ENCODE measurements at places on chromosomes 7 and 10.

DNA sequence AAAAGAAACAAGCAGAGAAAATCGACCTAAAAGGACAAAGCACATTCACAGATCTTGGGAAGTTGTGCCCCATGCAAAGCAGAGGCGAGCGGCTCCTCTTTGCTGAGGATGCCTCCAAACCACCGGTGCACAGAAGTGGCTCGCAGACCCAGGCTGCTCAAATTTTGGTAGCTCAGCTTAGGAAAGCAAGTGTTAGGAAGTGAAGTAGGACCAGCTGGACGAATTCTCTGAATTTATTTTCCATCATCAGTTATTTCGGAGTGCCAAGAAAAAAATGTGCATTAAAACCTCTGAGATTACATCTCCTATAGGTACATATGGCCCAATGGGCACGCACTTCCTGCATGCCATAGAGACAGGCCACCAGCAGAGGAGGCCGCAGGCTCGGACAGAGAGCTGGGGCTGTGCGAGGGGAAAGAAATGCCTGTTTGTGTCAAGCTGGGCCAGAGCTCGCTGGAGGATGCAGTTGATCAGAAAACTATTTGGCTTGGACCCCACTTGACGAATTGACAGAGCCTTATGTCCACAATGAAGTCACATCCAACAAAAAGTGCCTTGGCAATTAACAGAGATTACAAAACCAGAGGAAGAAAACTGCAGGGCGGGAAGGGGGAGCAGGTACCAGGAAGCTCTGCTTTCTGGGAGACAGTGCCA, 122.3 kb upstream of the LYZL2 start:
- peak; percentile 30 for DNase-seq

DNA sequence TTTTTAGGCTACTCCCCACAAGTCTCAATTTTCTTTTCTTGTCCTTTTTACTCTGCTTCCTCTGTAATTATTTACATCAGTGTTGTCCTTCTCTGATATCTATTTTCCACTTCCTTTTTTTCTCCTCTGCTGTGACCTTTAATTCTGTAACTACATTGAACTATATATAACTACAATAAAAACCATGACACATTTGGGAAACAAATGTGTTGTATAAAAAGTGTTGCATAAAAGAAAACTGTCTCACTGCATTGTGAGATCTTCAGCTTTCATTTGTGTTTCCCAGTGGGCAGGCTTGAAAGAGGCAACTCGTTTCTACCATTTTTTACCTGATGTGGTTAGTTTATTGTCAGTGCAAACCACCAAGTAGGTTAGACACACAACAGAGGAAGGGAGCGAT, 483.9 kb upstream of the NRP1 start:
- no peak for DNase-seq

DNA sequence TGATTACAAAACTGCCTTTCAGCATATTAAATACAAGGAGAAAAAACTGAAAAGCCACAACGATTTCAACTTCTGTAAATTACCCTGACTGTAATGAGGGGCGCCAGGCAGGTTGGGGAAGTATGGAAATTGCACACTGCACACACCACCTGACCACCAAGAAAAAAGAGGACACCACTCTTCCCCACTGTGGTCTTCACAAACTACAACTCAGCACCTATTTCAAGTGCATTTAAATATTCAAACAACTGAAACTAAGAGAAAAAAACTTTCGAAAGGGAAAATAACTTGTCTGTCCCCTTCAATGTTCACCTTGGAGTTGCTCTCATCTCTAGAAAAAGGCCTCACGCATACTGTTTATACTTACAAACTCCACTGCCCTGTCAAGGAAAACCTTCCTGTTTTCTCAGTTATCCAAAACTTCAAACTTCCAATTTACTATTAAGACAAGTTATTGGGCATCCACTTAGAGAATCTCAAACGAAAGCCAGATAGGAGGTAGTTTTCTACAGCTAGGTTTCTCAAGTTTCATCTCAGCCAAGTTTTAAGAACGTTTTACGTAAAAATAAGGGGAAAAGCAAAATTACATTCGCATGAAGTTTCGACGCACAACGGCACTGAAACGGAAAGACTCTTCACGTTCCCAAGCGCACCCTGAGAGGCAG, 1.4 kb downstream of the LARP4B start:
- no peak for DNase-seq

- no peak for DNase-seq
Measured at GRCh38 chr7:37984750-37985390, 64.4 kb downstream of the EPDR1 start.

DNA sequence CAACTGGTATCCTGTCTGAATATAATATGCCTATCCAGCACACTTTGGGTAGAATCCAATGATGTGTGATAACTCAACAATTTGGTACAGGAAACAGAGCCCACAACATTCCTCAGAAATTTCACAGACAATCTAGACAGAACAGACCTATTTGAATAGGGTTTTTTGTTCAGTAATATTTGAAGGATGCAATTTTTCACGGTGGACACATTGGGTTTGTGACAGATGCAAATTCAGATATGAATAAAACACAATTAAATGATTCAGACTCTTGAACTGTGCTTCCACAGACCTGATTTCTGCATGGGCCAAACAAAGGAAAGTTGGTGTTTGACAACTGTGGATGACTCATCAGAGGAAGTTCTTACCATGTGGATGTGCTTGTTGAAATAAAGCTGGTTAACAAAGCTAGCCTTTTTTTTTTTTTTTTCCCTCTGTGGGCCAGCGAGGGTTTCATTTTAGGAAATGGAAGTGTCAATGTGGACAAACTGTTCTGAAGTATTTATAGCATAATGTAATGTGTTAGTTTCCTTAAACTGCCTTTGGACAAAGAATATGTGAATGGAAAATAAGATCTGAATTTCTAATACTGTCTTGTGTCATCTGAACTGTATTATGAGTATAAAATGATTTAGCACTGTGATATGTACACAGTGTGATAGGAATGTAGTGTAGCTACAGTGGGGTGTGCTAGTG, 43.2 kb upstream of the FAM133B start:
- DNase-seq = no peak

DNA sequence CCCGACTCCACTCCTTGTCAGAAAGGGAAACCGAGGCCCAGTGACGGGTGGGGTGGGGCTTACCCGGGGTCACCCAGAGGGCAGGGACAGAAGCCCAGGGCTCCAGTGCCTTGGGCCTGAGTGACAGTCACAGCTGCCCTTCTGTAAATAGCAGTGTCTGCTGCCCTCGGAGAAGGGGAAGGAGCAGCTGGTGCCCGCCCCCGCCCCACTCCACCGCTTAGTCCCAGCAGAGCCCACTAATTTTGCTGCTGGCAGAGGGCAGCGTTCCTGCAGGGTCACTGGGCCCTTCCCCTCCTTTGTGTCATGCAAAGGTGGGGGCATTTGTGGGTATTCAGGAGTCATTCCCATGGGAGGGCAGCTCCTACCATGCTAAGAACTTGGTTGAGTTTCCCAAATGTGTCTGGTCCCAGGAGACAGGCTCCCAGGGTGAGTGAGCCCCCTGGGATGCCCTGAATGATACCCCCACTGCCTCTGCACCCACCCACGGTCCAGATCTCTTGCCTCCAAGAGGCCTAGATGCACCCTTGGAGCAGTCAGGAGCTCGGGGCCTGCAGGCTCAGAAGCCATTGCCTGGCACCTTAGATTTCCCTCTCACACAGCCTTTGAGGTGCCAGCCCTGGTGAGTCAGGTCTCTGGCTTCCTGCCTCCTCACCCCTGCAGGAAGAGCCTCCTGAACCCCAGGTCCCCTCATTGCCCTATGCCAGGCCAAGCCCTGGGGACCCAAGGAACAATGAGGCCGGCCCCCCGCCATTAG, 17.2 kb downstream of the SH2B2 start:
- no peak for DNase-seq

DNA sequence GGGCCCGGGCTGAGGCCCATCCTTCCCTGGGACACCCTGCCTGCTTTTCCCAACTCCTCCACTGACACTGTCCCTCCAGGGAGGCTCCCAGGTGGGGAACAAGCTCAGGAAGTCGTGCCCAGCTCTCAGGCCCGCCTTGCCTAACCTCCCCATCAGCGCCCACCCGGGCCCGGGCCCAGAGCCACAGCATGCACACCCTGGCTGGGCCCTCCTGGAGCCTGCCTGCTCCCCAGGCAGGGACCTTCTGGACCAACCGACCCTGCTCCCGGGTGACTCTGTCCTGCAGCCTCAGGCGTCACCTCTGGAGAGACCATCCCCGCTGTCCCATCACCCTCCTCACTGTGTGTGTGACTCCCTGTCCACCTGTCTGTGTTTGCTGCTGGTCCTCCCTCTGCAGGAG, 1.8 kb upstream of the TMEM184A start:
- DNase-seq = no peak

DNA sequence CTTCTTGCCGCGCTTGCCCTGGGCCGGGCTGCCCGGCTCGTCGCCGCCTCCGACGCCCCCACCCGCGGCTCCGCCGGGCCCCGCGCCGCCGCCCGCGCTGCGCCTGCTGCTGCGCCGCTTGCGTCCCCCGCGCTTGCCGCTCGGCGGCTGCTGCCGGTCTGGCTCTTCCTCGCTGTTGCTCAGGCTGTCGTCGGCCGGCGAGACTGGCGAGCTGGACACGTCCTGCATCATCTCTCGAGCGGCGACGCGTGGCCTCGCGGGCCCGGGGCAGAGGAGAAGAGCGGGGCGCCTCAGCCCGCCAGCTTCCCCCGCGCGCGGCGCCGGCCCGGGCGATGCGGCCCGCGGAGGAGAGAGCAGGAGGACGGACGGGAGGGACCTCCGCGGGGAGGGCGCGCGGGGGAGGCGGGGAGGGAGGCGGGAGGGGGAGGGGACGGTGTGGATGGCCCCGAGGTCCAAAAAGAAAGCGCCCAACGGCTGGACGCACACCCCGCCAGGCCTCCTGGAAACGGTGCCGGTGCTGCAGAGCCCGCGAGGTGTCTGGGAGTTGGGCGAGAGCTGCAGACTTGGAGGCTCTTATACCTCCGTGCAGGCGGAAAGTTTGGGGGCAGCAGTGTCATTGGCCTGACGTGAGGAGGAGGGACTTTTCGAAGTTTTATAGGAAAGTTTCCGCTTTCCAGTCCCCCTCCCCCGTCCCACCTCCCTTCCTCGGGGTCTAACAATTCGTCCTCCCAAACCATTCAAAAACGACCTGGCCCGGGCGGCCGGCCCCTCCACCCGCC, at the start of gene TWIST1:
Gene TWIST1 (minus strand): TSS at position 546 of the 779 bp plus-strand sequence. CDS start 315 bp downstream, at position 231.
- DNase-seq = no peak

DNA sequence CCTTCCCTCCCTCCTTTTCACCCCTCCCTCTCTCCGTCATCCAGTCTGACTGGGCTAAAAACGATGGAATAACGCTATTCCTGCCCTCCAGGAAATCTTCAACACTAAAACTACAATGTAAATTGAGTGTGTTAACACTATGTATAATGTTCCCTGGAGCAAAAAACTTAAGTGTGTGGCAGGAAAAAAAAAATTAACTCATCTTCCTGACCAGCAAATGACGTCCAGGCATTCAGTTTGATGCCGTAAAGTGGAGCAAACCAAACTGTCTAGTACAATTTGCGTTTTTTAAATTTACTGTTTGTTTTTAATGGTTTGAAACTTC, 545 bp upstream of the MTPN start:
- no peak for DNase-seq

DNA sequence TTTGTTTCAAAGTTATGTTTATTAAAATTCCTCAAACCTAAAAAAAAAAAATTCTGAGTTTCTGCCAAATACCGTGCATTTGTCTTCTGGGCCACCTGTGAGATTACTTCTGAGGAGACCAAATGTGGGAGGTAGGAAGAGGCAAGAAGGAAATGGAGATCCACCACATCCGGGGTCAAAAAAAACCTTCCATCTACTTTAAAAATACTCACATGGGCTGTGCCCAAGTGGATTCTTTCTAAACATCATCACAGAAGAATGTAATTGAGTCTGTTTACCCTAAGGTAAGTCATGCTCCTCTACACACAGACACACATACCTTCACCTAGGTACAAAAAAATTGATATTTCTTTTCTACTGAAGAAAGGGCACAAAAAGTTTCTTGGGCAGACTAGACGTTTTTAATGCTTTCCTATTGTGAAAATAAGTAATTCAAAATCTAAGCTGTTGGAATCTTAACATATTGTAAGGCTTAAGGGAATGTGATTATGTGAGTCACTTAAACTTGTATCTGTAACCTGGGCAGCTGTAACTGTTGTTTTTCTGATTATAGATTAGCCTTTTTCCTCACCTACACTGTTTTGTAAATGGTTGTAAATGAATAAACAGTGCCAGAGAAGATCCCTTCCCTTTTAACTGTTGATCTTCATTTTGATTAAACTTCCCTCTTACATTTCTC, 19.1 kb upstream of the SPOCK2 start:
- DNase-seq = no peak

Measured in activated CD8-positive, alpha-beta memory T cell treated with anti-CD3 and anti-CD28 coated beads for 48 hours (primary cell).